ENCODE measurements at places on chromosomes 11 and 22. TPM values are rescaled to one million over a fixed set of nuclear protein-coding genes. Genes with fewer than 3 reads are reported as not detected.

The SLCO2B1 gene
- 1.3 TPM for total RNA-seq

The FGF3 gene
- not detected for total RNA-seq

DNA sequence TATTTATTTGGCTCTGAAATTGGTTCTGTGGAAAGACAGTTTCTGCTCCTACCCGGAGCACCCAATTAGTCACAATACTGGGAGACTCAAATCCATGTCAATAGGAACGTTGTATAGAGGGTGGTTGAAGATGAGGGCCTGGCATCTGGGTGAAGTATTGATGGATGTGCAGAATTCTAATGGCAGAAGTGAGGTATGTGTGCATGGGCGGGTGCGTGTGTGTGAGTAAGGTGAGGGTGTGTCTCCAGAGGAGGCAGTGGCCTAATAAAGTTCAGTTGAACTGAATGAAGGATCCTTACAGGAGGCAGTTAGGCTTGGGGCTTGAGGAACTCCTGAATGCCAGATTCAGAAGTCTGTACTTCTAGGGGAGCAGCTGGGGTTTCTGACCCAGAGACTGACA lies 71.8 kb upstream of the B3GAT1 start:
- no peak for DNase-seq

GRCh38 chr22:29257751-29258181 lies 10.0 kb downstream of the RHBDD3 start:
- DNase-seq: no peak

DNA sequence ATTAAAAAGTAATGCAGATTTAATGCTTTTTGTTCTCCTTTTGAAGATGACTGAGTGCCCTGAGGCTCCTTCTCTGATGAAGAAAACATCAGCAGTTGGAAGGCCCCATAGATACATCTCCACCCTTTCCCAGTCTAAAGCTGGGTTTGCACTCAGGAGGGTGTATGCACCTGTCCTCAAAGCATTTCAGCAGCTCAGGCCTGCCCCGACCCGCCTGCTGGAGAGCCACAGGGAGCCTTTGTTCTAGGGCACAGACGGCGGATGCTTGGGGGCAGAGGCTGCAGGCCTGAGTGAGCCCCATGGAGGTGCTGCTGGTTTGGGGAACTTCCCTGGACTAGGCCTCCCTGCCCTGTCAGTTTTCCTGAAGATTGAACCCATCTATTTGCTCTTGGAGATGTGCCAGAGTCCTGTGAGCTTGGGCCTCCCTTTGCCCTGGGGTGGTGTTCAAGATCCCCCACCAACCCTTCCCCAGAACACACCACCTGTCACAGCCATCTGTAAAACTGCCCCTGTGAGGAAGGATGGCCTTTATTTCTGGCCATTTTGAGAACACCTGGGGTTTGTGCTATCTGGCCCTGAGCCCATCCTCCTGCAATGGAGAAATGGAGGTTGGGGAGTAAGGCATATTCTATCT lies 160.0 kb downstream of the NAV2 start:
- DNase-seq: no peak

DNA sequence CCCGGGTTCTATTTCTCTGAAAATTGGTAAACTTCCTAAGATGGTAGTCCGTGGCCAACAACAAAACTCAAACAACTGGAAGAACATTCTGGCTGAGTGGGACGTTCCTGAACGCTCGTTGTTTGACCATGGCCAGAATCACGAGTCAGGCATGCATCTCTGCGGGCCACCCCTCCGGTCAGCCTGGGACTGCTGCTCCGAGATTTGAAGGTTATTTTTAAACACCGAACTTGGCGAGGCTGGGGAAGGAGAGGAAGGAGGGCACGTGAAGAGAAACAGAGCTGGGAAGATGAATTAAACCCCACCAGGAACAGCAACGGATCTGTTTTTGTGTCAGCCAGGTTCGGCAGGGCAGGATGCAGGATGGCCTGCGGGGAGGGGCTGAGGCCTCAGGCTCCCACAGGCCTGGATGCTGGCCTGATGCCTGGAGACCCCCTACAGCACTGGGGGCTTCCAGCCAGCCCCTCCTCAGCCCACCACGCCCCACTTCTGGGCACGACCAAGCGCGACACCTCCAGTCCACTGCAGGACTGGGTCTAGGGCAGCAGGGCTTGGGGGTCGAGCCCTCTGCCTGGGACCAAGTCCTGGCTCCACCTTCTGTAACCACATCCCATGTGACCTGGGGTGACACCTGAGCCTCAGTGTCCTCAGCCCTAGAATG lies 5.1 kb downstream of the SHISAL1 start:
- DNase-seq: no peak
